T-helper 1 cell (primary cell): ENCODE measurements at places on chromosomes 1 and 21.

- no peak for DNase-seq
Measured at GRCh38 chr1:87084244-87084836, 169.9 kb downstream of the HS2ST1 start.

GRCh38 chr1:77413541-77414335, 131.9 kb downstream of the AK5 start:
- DNase-seq: no peak

- DNase-seq: no peak
Measured at GRCh38 chr1:232423591-232423990, 206.3 kb downstream of the SIPA1L2 start.

DNA sequence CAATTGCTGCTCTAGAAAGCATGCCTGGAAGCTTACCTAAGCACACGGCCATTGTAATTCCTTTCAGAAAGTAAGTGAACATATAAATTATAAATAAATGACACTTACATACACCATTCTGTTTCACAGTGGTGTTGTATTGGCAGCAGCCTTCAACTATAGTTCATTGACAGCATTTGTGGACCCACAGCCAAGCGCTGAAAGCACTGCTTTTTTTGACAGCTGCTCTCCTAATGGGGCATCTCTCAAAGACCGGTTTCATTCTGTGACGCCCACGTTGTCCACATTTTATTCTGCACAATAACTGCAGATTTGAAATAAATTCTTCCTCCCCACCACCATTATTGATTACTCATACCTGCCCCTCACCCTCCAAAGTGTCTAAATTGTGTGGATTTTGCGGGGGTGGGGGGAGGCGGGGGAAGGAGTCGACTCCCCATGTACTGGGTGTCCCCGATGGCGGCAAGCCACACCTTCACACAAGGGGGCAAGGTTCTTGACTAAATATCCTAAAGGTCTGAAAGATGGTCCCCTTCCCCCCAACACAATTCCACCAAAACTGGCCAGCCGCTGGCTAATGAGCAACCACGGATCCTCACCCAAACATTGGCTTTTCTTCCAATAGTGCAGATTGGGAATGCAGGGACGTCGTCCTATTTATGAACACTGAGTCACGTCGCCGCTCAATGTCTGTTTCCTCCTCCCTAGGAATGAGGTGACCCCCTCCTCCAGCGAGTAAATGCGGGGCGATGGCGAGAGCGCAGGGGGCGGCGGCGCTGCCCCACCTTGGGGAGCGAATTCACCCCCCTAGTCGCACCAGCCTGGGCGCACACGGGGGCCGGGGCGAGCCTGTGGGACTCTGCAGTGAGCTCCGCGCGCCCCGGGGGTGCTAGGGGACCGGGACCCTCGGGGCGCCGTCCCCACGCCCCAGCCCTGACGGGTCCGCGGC, 960 bp downstream of the RCAN1 start:
- DNase-seq: no peak

DNA sequence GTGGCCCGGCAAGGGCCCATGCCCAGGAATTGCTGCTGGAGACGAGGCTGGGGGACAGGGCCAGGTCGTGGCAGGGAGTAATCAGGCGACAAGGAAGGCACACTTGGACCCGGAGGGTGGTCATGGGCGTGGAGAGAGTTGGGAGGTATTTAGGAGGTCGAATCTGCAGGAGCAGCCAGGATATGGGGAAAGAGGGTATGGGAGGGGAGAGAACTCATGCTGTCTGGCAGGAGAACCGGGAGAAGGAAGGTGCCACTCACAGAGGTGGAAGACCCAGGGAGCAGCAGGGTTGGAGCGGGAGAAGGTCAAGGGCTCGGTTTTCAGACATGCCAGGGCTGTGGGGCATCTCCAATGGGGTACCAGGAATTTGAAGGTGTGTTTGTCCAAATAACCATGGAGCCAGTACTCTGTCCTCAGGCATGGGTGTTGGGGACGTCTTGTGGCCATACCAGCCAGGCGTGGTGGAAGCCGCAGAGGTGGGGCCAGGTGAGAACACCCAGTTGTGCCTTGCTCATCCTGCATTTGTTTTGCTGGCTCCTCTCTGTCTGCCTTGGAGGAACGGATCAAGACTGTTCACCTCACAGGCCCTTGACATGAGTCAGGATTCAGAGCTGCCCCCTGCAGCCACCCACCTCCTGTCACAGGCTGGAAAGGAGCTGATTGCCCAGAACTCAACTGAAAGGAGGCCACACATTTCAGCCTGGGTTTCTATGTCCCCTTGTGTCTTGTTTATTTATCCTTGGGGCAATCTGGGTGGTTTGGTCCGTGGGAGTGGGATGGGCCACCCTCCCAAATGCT, 111.6 kb downstream of the SPSB1 start:
- DNase-seq: no peak

- DNase-seq: no peak
Measured at GRCh38 chr1:100328133-100328532, 24.2 kb upstream of the CDC14A start.

DNA sequence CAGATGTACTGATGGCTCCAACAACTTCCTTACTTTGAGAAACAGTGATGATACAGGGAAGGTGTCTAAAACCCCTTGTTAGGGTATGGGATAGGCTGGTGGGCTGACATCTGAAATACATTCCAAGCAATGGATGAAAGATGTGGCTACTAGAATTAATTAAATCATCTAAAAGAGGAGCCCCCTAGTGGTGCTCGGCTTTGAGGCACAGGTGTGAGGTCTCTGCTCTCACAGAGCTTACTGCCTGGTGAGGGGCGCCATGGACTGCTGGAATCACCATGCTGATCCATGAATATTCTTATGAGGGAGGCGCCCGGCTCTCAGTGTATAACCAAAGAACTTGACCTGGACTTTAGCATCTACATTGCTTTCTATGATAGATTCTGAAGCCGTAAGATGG, 48.5 kb downstream of the GNG4 start:
- no peak for DNase-seq

GRCh38 chr1:21084111-21084810, 92.4 kb downstream of the EIF4G3 start:
- no peak for DNase-seq

- no peak for DNase-seq
Measured at GRCh38 chr1:50986653-50987052, 16.6 kb downstream of the CDKN2C start.

DNA sequence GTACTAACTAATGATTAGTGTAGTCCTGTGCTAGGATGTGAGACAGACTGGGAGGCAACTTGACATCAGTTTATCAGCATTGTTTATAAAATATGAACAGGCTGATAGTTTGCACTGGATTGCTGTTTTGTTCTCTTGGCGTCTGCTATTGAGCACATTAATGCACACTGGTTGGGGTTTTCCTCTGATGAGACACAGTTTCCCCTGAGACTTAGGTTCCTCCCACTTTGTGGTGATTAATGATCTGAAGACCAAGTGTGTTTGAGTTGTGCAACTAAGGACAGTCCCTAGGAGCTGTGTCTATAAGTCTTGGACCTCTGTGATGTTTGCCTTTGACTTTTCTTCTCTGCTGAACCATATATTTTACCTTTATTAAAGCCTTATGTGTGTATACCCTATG, 1015.4 kb downstream of the AMY1C start:
- DNase-seq: no peak

DNA sequence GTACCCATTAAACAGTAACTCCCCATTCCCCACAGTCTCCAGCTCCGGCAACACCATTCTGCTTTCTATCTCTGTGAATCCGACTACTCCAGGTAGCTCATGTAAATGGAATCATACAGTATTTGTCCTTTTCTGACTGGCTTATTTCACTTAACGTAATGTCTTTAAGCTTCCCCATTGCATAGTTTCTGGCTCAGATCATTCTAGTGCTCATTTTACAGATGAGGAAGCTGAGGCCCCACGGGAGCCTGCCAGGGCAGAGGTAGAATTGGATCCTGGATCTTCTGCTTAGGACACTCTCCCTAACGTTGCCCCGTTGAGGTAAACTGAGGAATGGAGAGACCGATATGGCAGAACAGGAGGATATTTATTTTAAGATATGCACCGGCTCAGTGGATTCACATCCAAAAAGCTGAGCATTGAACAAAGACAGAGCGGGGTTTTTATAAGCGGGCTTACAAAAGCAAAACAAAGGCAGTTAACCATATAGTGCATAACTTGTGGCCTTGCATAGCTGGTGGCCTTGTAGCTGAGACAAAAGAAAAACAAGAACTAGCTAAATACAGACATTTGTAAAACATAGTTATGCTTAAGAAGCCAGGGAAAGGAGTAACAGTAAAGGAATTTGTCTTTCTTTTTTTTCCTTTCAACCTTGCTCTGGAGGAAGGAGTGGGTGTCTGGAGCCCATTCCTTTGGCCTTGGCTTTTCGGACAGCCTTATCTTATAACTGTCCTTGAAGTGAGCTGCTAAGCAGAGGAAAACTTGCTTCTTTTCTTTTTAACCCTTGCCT, 15.3 kb upstream of the KLHDC8A start:
- DNase-seq: no peak

- no peak for DNase-seq
Measured at GRCh38 chr1:34361121-34361520, 184.4 kb downstream of the C1orf94 start.

- no peak for DNase-seq
Measured at GRCh38 chr1:209659909-209660308, 7.7 kb upstream of the LAMB3 start.

GRCh38 chr1:64242895-64243756, 39.7 kb downstream of the UBE2U start:
- DNase-seq: no peak

DNA sequence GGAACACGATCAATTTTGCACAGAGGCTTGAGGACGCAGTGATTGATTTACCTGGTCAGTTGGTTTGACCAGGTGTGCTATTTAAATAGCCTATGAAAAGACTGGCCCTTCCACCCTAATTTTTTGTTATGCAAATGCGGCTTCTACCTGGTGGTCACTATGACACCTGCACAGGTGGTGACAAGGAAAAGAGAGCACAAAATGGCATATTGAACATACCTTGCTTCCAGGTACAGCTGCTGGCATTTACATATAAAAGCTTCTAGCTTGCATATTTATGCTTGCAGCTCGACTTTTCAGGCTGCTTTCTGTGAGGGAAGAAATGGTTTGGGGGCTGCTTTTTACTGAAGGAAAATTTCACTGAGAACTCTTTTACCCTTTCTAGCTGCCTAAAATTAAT, 15.3 kb upstream of the FMO4 start:
- no peak for DNase-seq

- no peak for DNase-seq
Measured at GRCh38 chr1:177571485-177572076, 398.3 kb downstream of the SEC16B start.

DNA sequence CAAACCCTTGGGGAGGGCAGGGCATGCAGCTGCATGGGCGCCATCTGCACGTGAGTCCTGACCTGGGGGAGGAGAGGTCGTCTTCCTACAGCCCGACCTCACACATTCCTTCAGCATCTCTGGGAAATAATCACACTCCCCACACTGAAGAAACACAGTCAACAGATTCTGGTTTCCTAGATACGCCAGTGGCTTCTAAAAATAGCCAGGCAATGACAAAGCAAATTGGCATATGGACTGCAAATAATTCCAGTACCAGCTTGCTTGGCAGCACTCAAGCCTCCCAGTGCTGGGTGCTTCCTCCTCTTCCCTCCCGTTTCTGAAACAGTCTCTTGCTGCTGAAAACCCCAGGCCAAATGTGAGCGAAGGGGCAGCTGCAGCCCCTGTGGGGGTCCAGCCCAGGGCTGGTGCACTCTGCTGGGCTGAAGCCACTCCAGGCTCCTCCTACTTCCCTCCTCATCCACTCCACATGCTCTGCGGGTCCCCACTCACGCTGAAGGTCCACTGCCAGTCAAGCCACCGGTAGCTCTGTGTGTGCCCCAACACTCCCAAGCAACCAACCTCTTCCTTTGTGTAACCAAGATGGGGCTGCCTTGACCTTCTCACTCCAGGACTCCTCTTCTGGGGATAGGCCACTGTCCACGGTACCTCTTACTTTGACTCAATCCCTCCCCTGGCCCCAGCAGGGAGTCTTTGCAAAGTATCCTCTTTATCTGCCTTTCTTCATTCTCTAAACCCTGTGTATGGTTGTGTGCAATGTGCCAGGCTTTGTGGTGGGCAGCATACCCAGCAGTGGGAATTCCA, 69.0 kb downstream of the KCND3 start:
- no peak for DNase-seq

- DNase-seq: no peak
Measured at GRCh38 chr1:221148660-221149059, 269.4 kb downstream of the HLX start.

- DNase-seq: no peak
Measured at GRCh38 chr21:45868488-45868887, 113.1 kb upstream of the COL6A1 start.

DNA sequence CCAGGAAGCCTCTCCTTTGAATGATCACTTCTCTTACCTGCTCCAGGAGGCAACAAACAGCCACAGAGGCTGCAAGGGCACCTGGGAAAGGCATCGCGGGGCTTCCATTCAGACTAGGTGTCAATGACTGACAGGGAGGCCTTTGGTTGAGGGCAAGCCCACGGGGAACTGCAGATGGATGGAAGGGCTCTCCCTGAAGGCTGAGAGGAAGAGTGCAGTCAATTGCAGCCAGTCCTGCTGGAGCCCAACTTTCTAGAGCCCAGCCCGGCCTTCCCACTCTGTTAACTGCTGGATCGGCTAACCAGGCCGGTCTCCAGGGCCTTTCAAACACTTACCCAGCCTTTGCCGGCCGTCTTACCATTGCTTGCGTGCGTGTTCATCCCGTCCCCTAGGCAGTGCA, 89.3 kb downstream of the LACTBL1 start:
- DNase-seq: no peak

DNA sequence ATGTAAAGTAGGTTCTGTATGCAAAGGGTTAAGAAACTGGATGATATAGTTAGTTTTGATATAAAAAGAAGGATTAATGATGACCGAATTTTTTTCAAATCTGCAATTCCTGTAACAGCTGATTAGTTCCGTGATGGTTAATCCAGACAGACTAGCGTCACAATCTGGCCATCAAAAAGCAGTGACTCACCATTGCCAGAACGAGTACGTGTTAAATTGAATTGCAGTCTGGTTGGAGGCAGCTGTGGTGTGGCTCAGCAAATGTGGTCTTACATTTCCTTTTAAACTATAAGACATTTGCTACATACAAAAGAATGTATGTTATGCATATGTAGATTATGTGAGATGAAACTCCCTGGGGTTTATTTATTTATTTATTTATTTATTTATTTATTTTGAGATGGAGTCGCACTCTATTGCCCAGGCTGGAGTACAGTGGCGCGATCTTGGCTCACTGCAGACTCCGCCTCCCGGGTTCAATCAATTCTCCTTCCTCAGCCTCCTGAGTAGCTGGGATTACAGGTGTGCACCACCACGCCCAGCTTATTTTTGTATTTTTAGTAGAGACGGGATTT, 139.8 kb downstream of the RYR2 start:
- DNase-seq: no peak
